Activated T-helper 1 cell treated with Interleukin-2 at 50 U/mL for 16 hours (primary cell): ENCODE measurements at places on chromosomes 5 and 9.

- peak; percentile 0 for DNase-seq
Observed at GRCh38 chr9:6354072-6354686, 26.0 kb downstream of the TPD52L3 start.

GRCh38 chr9:97880336-97880735, 27.3 kb downstream of the FOXE1 start:
- DNase-seq = no peak

GRCh38 chr9:127825319-127826051, 22.8 kb downstream of the FPGS start:
- no peak for DNase-seq

GRCh38 chr5:8691221-8691620, 822.3 kb downstream of the MTRR start:
- DNase-seq = no peak

DNA sequence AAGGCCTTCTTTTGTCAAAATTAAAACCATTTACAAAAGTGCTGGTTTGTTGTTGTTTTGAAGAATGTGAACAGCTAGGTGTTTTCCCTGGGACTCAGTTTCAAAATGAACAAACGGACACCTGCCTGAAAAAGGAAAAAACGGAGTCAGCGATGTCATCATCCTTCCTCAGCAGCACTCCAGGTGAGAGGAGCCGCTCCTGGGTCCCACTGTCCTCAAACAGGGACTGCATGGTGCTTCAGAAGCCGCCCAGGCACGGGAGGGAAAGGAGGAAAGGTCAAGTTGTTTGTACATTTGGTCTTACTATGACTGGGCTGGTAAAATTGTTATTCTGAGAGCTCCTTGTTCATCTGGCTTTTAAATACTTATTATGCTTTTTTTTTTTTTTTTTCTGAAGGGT, 69.0 kb upstream of the ZSWIM6 start:
- no peak for DNase-seq

DNA sequence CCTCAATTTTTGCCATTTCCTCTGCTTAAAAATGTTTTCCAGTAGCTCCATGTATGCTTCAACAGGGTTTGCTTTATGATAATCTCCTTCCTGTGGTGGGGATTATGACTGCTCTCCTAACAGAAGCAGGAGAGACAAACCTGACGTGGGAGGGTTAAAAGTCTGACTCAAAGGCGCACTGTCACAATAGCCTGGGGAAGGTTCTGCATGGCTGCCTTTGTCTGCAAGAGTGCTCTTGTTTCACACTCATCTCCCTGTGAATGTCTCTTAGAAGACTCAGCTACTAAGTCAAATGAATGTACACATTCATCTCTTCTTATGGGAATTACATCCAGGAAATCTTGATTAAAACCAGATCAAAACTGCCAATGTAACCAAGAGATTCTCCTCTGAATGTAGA, 90.9 kb upstream of the MTAP start:
- no peak for DNase-seq

DNA sequence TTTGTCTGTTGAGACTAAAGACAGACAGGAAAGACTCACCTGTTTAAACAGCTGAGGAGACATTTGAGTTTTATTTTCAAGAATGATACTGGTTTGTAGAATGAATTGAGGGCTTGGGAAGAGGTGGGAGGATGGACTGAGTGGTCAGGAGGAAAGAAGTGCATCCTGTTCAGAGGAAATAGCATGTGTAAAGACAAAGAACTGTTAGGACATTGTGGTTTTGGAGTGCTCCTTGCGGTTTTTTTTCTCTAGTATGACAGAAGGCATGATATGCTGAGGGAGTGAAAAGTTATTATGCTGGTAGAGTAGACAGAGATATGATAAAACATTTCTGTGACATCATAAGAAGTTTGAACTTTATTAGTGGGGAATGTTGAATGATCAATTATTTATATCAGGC, 270.7 kb upstream of the ELAVL2 start:
- no peak for DNase-seq

GRCh38 chr9:134219646-134220060, 55.3 kb upstream of the RNU6ATAC start:
- no peak for DNase-seq

GRCh38 chr5:1314564-1314982, 19.7 kb upstream of the TERT start:
- no peak for DNase-seq

GRCh38 chr5:173670130-173670651, 53.7 kb upstream of the BOD1 start:
- no peak for DNase-seq

- DNase-seq = no peak
Observed at GRCh38 chr5:113354055-113354454, 80.7 kb downstream of the TSSK1B start.
